Activated gamma-delta T cell (primary cell): ENCODE measurements at places on chromosomes 5 and 9.

- no peak for DNase-seq
Observed at GRCh38 chr9:33129886-33130881, 37.0 kb downstream of the B4GALT1 start.

DNA sequence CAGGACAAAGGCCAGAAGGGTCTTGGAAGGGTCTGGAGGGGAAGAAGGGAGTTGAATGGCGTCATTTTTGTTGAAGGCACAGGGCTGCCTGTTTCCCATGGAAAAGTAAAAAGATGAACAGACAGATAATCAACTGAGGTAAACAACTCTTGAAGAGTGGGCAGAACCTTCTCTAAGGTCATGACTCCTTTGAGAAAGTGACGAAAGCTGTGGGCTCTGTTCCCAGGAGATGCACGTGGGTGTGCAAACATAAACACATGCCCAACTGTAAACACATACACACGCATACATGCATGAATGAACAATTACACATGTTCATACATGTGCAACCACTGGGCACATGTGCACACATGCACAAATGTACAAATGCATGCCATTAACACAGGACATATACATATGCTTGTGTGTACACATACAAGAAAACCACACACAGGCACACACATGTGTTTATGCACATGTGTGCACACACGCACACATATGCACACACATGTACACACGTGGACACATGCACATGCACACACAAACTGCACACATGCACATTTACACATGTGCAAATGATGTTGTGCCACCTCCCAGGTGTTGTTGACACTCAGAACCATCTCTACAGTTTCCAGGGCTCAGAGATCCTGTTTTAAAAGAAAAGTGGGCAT lies 143.3 kb downstream of the GADD45G start:
- no peak for DNase-seq

DNA sequence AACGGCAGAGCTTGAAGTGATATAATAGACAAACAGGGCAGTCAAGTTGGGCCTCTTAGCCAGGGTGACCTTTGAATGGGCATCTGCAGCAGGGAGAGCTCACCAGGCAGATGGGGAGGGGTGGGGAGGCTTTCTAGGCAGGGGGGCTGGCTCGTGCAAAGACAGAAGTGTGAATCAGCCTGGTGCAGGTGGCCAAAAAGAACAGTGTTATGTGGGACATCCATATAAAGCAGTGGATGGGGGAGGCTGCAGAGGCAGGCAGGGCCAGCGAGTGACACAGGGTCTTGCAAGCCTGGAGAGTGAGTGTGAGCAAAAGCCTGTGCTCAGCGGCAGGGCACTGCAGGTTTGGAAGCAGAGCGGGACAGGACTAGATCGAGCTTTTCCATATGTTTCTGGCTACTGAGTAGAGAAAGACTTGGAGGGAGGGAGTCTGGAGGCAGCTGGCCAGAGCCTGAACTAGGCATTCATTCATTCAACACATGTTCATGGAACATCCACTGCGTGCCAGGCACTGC lies 14.2 kb upstream of the TTLL11 start:
- no peak for DNase-seq

- DNase-seq = no peak
Observed at GRCh38 chr5:112975721-112976431, 722 bp upstream of the DCP2 start.

- no peak for DNase-seq
Observed at GRCh38 chr5:71731015-71731414, 11.9 kb downstream of the CARTPT start.

- DNase-seq = no peak
Observed at GRCh38 chr5:160357861-160358411, 12.5 kb downstream of the C1QTNF2 start.

DNA sequence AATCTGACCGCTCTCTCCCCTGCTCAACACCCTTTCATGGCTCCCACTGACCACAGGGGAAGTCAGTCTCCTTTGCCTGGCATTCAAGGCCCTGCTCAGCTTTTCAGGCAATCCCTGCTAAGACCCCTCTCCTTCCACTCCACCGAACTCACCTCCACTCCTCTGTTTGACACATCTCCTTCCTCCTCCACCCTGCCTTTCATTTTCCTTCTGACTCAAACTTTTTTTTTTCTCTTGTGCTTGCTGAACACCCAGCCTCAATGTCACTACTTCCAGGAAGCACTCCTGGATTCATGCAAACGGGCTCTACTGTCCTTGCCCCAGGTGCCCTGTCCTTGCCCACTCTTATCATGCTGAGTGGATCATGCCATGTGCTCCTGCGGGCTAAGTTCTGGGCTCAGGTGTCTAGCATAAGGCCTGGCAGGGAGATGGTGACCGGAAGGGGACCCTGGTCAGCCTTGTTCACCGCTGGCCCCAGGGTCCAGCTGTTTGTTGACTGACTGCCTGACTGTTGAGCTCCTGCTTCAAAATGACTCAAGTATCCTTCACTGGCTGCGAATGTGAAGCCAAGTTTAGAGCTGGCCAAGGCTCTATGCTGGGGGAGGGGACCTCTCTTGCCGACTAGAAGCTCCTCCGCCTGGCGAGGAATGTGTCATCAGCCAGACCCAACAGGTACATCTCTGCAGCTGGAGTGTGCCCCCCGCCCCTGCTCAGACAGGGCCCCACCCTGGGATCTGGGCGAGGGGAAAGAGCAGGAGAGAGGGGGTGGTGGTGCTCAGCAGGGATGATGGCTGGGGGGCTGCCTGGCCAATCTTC lies 6.2 kb downstream of the NR5A1 start:
- DNase-seq = no peak

GRCh38 chr5:67790390-67790789 lies 425.2 kb upstream of the PIK3R1 start:
- DNase-seq = no peak

DNA sequence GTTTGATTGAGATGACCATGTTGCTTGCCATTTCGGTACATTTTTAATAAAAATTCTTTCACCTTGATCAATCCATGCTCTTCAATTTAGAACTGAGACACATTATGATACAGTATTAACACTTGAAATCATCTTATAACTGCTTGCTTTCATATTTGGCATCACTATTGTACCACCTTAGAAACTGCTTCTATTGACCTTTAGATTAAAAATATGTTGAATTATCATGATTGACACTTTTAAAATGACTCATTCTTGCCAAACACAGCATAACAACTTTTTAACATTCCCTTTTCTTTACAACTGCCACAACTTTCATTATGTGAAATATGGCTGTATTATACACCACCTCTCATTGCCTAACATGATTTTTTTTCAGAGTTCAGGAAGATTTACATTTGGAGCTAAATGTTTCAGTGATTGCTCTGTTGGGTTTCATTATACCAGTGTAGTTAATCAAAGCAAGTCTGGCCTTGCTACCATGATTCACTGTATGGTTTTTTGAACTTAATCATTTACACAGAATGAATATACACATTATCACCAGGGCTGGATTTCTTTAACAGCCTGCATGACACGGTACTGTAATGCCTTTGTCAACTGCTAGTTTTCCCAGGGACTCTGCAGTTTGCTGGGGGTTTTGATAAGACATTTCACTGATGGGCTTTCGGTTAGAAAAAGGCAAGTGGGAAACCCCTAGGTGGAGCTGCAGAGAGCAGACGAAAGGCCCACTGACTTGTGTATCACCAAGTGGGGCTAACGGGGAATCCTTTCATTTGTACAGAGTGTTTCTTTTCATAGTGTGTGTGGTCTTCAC lies 93.6 kb upstream of the TLE4 start:
- no peak for DNase-seq

DNA sequence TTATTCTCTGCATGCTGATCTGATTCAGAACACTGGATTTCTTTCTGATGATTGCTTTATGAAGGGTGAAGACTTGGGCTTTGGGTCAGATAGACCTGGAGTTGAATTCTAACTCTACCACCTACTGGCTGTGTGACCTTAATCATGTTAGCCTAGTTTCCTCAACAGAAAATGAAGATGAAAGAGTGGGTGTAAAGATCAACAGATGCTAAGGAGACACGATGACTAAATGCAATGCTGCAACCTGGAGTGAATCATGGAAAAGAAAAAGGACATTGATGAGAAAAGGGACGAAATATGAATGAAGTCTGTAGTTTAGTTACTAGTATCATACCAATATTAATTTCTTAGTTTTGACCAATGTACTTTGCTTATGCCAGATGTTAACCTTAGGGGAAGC lies 27.8 kb upstream of the DENND1A start:
- no peak for DNase-seq

DNA sequence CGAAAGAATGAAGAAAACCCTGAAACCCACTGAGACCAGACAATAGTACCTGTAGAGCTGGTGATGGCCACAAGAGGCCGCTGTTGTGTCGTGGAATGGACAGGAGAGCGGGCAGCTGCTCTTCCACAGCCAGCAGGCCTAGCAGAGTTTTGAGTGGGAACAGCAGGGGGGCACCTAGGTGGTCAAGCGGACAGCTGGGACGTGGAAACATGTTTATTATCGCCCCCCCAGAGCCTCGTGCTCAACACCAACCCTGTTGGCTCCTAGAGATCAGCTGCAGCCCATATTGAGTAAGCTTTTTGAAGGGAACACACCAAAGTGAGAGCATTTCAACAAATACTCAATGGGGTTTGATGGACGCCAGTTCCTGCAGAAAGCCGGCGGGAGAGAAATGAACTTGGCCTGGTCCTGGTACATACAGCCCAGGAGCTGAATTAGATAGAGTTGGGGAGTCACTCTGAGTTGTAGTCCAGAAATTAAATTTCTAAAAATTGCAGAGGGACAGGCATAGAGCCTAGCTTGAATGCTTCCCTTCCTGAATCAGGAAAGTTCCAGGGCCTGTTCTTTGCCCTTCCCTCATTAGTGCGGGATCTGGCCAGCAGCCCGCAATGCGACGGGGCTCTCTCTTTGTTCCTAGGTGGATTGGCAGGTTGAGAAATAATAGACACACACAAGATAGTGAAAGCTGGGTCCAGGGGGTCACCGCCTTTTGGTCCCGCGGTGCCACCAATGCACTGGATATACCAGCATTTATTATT lies 33.8 kb downstream of the MFAP3 start:
- DNase-seq = no peak

- no peak for DNase-seq
Observed at GRCh38 chr9:77667151-77667550, 19.0 kb upstream of the GNA14 start.

- no peak for DNase-seq
Observed at GRCh38 chr5:92703976-92704375, 877.0 kb downstream of the NR2F1-AS1 start.

DNA sequence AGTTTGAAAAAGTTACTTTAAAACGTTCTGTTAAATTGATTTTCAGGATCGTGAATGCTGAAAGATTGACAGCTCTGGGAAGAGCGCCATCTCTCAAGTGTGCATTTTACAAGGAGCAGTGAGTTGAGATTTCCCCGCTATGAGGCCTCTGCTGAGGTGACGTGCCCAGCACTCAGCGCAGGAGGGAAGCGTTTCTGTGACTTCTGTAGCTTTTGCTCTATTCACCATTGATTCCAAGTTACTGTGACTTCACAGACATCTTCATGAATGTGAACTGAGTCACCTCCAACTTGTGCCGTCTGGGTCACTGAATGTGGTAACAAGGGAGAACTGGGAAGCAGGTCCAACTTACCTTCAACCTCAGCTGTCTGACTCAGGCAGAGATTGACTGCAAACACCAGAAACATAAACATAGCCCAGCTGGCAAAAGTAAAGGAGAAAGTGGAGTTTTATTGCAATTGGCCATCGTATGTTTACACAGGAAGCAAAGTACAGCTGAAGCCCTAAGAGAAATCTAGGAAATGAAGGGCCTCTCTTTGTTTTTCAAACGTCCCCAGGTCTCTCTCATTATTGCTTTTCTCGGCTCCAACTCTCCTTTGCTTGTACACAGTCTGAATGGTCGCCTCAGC lies 428.8 kb upstream of the CLINT1 start:
- no peak for DNase-seq

DNA sequence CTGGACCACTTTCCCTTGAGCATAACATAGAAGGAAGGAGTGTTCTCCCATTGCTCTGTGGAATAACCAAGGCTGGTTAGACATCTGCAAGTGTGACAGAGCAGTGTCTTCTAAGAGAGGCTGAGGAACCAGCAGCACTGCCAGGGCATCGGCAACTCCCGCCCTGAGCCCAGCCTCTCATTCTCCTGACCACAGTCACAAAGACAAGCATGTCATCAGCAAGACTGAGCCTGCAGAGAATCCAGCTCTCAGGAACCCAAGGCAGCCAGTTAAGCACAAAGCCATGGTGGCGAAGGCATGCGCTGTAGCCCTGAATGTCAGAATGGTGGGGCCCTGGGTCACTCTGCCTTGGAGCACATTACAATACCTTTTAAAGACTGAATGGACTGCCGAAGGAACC lies 253.9 kb downstream of the AGTPBP1 start:
- DNase-seq = no peak

DNA sequence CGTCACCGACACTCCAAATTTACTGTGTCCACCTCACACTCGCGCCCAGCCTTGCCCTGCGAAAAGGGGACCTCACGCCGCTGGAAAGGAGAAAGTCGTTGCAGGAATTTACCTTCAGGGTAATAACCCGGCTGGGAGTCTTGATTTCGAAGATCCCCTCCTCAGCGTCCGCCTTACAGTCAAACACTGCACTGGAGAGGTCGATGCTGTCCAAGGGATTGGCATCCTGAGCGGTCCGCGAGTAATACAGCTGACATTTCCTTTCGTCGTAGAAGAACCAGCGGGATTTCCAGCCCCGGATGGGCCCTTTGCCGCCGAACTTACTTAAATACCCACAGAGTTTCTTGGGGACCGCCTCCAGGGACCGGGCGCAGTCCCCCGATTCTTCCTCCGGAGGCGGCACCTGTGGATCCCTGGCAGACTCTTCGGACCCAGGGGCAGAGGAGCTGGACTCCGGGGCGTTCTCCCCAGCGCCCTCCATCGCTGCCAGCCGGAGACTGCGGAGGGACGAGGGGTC lies 330 bp downstream of the TBC1D2 start:
- no peak for DNase-seq

DNA sequence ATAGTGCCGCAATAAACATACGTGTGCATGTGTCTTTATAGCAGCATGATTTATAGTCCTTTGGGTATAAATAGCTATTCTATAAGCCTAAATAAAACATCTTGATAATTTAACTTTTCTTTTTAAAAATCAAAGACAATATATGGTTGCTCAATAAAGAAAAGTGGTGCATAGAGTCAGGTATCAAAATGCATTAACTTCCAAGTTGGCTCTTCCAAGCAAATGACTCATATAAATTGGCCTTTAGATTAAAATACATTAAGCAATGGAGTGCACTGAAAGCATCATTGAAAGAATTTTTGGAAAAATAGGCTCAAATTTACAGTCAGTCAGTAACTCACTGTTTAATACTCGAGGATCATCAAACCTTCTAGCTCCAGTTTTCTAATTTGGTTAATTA lies 106.6 kb downstream of the PLCXD3 start:
- no peak for DNase-seq

GRCh38 chr9:122036408-122036807 lies 56.7 kb downstream of the TTLL11 start:
- DNase-seq = no peak

GRCh38 chr5:163623524-163623923 lies 118.1 kb downstream of the MAT2B start:
- DNase-seq = no peak

GRCh38 chr5:102918986-102919610 lies 164.0 kb downstream of the PAM start:
- no peak for DNase-seq

- no peak for DNase-seq
Observed at GRCh38 chr5:173354645-173355044, 26.4 kb upstream of the STC2 start.
